Activated CD8-positive, alpha-beta memory T cell treated with anti-CD3 and anti-CD28 coated beads for 1 hour (primary cell): ENCODE measurements at places on chromosomes 1 and 21.

DNA sequence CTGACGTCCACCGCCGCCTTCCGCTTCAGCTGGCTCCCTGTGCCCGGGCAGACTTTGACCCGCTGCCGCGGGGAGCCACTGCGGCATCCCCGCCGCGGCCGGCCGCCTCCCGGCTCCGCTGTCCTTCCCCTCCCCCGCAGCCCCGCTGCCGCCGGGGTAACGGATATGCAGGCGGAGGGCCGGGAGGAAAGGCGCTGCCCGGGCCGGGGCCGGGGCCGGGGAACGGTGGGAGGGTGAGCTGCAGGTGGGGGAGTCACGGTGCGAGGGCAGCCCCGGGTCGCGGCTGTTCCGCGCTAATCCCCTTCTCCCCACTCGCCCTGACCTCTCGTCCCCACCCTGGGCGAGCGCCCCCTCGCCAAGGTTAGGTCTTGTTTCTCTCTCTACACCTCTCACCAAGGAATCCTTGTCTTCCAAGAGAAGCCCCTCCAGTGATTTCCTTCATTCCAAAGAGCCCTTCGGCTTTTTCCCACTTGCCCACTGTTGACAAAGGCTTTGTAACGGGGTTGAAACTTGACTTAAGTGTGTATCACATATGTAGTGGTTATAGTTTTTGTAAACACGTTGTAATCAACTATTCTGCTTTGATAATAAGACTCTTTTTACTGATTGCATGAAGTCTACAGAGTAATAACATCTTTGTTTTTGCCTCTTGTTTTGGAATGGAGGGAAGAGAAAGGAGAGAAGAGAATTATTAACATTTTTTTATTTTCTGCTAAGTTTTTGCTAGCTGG is 669 bp downstream of the XPR1 start:
- peak; percentile 2 for DNase-seq

DNA sequence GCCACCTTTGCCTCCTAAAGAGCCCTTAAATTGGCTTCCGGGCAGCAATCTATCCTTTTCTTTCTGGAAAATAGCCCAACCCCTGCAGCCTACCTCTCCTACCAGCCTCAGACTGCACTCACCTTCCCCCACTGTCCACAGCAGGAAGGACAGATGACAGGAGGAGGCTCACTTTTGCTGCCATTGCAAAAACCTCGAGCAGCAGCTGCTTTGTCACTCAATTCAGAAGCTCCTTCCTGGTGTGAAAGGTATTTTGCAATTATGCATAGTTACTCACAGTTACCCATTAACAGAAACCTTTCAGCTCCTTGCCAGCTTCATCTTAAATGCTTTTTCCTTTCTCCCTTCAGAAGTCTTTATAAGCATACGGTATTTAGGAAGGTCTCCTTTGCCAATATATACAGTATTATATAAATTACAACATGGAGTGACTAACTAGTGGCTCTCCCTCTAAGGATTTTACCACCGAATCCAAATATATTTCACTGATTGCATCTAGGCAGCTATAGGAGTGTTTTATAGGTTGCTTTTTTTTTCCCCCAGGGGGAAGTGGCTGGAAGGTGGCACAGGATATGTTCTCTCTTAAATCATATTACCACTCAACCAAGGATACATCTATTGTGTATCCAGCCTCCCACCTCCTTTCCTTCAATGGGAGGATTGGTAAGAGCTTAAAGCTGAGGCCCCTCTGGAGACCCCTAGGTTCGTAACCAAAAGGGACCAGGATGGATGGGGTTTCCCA is 142.1 kb upstream of the IPO9 start:
- DNase-seq = no peak

DNA sequence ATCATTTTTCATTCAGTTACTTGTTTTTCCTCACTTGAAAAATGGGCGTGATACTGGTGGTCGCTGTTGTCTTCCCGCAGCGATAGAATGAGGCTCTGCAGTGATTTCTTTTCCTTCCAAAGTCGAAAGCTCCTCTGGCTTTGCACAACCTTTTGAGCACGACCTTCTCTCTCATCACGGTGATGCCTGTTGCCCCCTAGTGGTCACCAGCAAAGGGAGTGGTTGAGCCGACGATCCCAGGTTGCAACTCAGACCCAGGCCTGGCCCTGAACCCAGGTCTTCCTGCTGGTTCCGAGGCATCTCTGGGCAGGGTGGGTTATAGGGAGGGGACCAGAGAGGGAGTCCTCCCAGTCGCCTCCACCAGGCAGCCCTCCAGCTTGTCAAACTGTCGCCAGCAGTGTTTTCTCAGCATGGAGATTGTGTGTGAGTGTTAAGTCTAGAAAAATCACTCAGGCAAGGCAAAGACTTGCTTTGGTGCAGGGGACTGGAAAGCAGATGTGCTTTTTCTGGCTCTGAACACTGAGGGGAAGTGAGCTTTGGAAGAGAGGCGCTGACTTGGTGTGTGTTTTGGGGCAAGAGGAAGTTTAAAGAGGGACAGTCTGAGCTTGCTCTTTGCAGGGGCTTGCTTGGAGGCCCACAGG is 285.3 kb downstream of the CAMTA1 start:
- DNase-seq = peak; percentile 22

DNA sequence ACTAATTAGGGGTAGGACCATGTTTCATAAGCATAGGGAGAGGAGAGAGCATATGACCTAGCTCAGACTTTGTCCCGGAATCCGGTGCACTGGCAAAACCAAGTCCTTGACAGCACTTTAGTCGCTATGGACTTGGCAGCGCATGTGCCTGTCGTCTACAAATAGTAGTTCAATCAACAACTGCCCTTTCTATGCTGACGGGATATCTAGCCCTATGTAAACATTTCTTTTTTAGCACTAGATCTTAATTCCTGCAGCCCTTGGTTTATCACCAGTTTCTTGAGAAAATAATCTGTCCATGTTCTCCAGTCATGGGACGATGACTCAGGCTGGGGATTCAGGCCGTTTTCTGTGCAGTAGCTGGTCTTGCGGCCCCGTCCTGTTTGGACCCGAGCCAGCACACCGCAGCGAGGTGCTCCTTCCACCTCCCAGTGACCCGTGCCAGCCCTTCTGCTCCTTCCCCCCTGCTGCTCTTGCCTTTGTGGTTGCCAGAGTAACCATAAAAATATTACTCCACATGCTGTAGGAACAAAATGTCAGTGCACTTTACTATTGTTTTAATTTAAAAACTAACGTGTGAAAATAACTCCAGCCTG is 8.6 kb upstream of the MT1HL1 start:
- DNase-seq = no peak

- DNase-seq = no peak
Measured at GRCh38 chr1:30302858-30303257, 420.5 kb downstream of the MATN1 start.

GRCh38 chr1:14652840-14653239 is 54.4 kb downstream of the KAZN start:
- no peak for DNase-seq

DNA sequence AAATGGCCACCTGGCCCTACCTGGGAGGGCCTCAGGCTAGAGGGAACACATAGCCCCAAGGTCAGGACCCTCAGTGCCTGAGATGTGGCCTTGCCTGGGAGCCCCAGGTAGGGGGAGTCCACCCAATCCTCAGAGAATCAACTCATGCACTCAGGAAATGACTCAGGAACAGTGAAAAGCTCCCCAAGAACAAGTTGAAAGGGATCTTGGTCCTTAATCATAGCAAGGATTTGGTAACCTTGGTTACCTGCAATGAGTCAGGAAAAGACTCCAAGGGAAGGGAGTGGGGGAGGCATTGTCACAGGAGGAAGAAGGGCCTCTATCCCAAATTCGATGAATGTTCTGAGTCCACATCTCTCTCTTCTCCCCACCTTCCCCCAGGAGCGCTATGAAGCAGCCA is 17.0 kb downstream of the MAP7D1 start:
- no peak for DNase-seq

DNA sequence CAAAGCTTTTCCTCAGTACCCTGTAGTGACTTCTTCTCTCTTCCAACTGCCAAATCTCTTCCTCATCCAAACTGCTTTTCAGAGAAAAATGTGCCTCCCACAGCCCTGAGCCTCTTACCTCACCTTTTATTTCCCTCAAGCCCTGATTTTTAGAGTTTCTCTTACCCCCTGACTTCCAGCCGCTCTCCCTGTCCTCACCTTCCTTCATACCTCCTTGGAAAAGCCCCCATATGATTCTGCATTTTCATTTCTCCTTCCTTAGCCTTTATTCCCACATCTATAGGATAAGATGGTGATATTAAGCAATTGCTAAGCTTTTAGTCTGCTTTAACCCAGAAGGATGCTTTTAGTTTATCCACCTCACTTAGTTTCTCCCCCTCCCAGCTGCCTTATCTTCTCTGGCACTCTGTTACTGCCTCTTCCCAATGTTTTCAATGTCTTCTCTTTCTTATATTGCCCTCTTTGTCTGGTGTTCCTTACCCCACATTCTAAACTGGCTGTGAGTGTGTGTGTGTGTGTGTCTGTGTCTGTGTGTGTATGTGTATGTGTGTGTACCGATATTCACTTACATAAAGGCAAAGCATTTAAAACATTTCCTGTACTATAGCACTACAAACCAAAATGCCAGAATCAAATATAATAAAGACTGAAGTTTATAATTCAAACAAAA is at the start of gene CD1B:
Gene CD1B, minus strand, starts transcription at position 51 of the 670 bp plus-strand sequence. CDS start 108 bp downstream, outside the sequence.
- no peak for DNase-seq

GRCh38 chr21:35940074-35940927 is 120.0 kb downstream of the SETD4 start:
- DNase-seq = no peak

- DNase-seq = no peak
Measured at GRCh38 chr21:39774227-39774626, 29.2 kb downstream of the IGSF5 start.

GRCh38 chr1:106995970-106996369 is 60.5 kb upstream of the PRMT6 start:
- DNase-seq = no peak

DNA sequence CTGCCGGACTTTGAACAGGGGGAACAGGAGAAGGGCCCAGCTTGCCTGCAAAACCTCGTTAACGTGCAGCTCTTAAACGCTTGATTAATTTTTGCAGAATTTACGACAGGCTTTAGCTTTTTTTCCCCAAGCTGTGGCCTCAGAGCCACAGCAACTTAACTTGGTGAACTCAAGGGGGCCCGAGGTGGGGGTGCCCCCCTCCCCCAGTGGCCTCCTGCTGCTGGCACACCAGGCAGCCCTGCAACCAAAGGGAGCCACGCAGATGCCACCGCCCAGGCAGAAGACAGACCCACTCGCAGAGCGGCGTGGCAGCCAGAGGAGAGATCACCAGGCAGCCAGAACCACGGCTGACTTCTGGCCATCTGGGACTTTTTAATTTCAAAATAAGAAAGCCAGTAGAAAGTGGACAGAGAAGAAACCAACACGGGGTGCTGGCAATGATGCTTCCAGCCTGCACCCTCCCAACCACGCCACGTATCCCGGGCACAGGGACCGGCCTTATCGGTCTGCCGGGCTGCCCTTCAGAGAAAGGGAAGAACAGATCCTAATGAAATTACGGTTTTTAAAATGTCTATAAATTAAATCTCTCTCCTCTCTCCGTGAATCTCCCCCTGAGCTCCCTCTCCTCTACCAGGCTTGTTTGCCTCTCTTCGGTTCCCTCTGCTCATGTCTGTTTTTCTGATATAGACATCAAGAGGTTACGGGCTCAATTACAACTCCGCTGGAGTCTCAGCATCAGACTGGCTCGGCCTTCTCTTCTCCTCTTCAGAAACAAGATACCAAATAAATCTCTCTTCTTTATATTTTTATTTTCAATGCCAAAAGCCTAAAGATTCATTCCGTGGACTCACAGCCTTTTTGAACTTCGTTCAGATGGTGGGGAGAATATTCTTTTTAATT is 6.4 kb downstream of the CASZ1 start:
- DNase-seq = no peak

- no peak for DNase-seq
Measured at GRCh38 chr1:28526886-28527285, 21.0 kb downstream of the RCC1 start.

DNA sequence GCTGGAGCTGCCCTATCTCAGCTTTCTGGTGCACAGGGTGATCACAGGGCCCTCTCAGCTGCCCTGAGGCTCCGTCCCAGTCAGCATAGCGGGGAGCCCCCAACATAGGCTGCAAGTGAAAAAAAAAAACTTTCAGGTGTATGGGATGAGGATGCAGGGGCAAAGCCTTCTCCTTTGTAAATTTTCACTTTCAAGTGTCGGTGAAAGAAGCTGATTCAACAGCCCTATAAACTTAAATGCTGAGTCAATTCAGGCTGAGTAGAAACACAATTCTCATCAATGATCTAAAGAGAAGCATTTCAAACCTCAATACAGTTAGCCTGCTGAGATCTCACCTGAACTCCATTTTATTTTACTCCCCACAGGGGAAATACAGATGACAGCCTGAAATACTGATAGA is 171.2 kb downstream of the SEC16B start:
- no peak for DNase-seq

DNA sequence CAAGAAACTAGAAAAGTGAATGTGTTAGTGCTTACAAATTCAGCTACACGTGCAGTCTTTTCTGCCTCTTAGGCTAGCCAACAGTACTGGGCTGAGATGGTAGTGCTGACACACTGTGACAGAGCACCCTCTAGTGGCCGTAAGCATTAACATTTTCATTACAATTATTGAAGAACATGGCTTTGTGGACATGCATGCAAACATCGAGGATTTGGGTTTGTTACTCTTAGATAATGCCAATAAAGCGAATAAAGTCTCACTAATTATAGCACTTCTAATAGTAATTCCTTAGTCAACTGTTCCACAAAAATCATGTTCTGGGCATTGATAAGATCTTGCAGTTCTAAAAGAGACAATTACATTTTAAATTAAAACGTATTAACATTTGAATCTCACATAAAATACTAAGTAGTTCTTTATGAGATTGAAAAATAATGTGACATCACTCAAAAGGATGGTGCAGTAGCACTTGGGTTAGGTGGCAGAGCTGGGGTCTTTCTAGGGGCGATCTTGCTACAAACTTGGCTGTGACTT is 47.1 kb downstream of the MYSM1 start:
- peak; percentile 10 for DNase-seq

DNA sequence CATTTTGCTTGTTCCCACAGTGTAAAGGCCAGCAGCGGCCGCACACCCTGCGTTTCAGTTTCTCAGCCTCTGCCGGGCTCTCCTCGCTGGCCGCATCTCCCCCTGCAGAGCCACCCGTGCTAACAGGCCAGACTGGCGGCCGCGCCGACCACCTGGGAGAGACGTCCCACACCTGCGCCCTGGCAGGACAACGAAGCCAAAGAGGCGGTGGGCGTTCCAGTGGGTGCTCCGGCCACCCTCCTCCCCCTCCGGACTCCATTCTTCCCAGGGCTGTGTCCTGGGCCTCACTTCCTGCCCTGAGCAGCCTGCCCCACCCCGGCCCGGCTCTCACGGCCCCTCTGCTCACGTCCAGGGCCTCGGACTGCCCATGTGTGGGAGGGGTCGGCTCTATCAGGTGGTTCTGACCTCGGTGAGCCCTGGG is 31.9 kb upstream of the SLC19A1 start:
- DNase-seq = no peak
